ENCODE measurements at places on chromosomes 13 and 19.

- no peak for DNase-seq
- no peaks in the 10 kb centered on the region for H3K4me1 ChIP-seq
- H3K27me3 ChIP-seq, result no peaks in the 10 kb centered on the region
- H3K36me3 ChIP-seq, result no peaks in the 10 kb centered on the region
- H3K4me3 ChIP-seq, result no peak overlapping the region
Observed at GRCh38 chr13:59099182-59099974, 1064.3 kb downstream of the DIAPH3 start.

GRCh38 chr19:42370068-42370520 lies 20.0 kb downstream of the CNFN start:
- no peak overlapping the region for H3K4me3 ChIP-seq
- peaks cover 21% of the 10 kb centered on the region for H3K36me3 ChIP-seq
- H3K27me3 ChIP-seq, result no peaks in the 10 kb centered on the region
- peaks cover 30% of the 10 kb centered on the region for H3K4me1 ChIP-seq
- H3K27ac ChIP-seq, result no peak overlapping the region

- H3K4me1 ChIP-seq, result no peaks in the 10 kb centered on the region
- H3K27ac ChIP-seq, result peak overlapping the region; percentile 44
- H3K4me3 ChIP-seq, result no peak overlapping the region
Observed at GRCh38 chr13:102729560-102730270, 34.9 kb upstream of the METTL21C start.

- H3K27ac ChIP-seq, result no peak overlapping the region
- H3K4me3 ChIP-seq, result no peak overlapping the region
- H3K27me3 ChIP-seq, result no peaks in the 10 kb centered on the region
Observed at GRCh38 chr19:8168537-8168936, 19.1 kb upstream of the FBN3 start.

All from heart left ventricle (tissue), 16 donors.